Thyroid gland (tissue), 4 donors: ENCODE measurements at places on chromosomes 7 and 10. TPM values are rescaled to one million over a fixed set of nuclear protein-coding genes. Genes with fewer than 3 reads are reported as not detected.

PHYHIPL gene
- 0.13 TPM for total RNA-seq

CTAGE8 gene
- 1.3 TPM for total RNA-seq

FAM25A gene
- total RNA-seq, result not detected

DNA sequence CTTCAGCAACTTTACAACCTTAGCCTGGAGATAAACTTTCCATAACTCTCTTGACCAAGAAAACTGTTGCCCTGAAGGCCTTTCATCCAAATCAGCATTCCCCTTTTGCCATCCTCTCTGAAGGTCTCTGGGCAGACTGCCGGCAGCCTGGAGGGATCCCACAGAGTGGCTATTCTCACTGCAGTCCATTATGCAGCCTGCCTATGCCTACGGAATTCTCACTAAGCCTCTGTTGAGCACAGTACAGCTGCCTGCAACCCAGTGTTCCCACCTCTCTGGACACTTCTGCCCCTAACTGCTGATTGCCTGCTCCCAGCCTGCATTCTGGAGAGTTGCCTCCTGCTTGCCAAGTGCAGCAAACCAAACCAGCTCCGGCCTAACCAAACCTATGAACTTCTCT, 548.9 kb upstream of the STEAP1 start:
- DNase-seq, result no peak
- H3K4me1 ChIP-seq, result no peaks in the 10 kb centered on the region
- no peaks in the 10 kb centered on the region for H3K27me3 ChIP-seq
- no peak overlapping the region for H3K27ac ChIP-seq

GRCh38 chr7:38068461-38068860, 109.6 kb upstream of the STARD3NL start:
- no peaks in the 10 kb centered on the region for H3K4me1 ChIP-seq
- DNase-seq, result no peak
- H3K36me3 ChIP-seq, result no peaks in the 10 kb centered on the region
- H3K4me3 ChIP-seq, result no peak overlapping the region

DNA sequence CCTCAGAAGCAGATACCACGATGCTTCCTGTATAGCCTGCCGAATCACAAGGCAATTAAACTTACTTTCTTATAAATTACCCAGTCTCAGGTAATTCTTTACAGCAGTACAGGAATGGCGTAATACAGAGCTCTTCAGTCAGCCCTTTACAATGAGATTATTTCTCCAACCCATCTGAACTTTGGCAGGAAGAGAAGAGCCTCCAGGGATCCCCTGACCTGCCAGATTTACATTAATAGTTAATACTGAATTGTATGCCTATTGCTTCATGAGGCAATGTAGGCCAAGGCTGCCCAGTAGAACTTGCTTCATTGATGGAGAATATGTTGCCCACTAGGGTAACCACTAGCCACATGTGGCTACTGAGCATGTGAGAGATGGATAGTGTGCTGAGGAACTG, 608.7 kb downstream of the SH2D4B start:
- H3K27ac ChIP-seq, result no peak overlapping the region
- DNase-seq, result no peak
- no peak overlapping the region for H3K4me3 ChIP-seq
- no peaks in the 10 kb centered on the region for H3K4me1 ChIP-seq

- no peak overlapping the region for H3K27ac ChIP-seq
- DNase-seq, result no peak
- no peaks in the 10 kb centered on the region for H3K4me1 ChIP-seq
- H3K36me3 ChIP-seq, result no peaks in the 10 kb centered on the region
Measured at GRCh38 chr10:51654918-51655317, 44.5 kb downstream of the CSTF2T start.

- no peaks in the 10 kb centered on the region for H3K27me3 ChIP-seq
- H3K27ac ChIP-seq, result no peak overlapping the region
- H3K4me3 ChIP-seq, result peak overlapping the region; percentile 64
- H3K36me3 ChIP-seq, result no peaks in the 10 kb centered on the region
Measured at GRCh38 chr10:52314822-52315552, 906 bp downstream of the DKK1 start.

DNA sequence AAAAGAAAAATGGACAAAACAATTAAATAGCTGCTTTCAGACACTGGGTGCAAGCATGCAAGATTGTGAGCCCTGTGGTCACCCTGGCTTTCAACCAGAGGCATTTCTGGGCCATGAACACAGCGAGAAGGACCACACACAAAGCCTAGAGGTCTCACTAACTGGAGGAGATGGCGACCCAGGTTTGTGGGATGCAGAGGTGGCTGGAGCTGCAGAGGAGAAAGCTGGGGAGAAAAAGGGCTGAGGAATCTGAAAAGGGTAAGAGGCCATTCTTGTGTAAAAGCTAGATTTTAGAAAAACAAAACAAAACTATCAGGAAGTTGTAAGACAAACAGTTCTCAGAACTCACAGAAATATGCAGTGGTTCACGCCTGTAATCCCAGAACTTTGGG, 30.1 kb upstream of the PTPRN2 start:
- no peaks in the 10 kb centered on the region for H3K36me3 ChIP-seq
- no peak overlapping the region for H3K4me3 ChIP-seq
- no peak for DNase-seq

DNA sequence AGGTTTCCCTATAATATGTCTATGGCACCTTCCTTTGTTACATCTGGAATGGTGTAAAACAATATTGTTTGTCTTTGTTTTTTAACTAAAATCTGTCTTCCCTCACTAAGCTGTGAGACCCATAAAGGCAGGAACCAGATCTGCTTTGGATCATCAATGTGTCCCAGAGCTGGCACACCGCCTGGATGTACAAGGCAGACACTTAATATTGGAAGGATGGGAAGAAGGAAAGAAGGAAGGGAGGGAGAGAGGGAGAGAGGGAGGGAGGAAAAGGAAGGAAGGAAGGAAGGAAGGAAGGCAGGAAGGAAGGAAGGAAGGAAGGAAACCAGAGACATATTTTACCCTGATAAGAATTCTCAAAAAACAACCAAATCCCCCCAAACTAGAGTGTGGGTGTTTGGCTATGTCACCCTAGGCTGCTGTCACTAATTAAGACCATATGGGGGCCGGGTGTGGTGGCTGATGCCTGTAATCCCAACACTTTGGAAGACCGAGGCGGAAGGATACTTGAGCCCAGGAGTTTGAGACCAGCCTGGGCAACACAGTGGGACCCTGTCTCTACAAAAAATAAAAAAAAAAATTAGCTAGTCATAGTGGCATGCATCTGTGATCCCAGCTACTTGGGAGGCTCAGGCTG, 59.6 kb downstream of the SH3PXD2A start:
- H3K4me1 ChIP-seq, result peaks cover 8% of the 10 kb centered on the region
- H3K4me3 ChIP-seq, result no peak overlapping the region
- no peaks in the 10 kb centered on the region for H3K36me3 ChIP-seq
- H3K27ac ChIP-seq, result no peak overlapping the region
- H3K27me3 ChIP-seq, result no peaks in the 10 kb centered on the region

DNA sequence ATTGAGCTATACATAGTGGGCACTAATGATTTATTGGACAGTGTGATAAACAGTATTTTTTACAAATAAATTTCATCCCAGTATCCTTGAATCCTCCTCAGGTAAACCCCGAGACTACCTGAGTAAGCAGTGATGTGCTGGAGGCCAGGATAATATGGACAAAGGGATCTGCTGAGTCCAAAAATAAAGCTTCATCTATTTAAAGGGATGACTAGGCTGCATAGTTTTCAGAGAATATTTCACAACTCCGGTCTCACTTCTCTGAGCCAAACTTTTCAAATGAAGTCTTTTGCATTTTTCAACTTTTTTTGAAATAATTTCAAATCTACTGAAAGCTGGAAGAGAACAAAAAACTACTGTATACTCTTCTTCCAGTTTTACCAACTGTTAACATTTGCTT, 2.5 kb downstream of the ACTR3B start:
- H3K4me3 ChIP-seq, result no peak overlapping the region
- DNase-seq, result no peak
- peaks cover 13% of the 10 kb centered on the region for H3K4me1 ChIP-seq
- no peak overlapping the region for H3K27ac ChIP-seq
- H3K36me3 ChIP-seq, result no peaks in the 10 kb centered on the region

DNA sequence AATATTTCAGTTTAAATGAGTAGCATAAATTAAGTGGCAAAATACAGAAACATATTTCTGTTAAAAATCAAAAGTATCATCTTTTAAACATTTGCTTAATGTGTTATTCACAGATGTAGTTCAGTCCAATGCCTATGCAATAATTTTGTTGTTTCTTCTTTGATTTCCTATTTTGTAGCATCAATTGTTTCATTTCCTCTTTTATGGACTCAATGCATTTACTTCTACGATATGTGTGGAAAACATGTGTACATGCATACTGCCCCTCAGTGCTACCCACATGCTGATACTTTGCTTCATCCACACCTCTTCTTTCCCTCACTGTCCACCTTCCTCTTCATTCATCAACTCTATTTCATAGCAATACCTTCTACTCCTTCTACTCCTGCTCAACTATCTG, 108.1 kb downstream of the PTN start:
- no peak overlapping the region for H3K27ac ChIP-seq
- no peak overlapping the region for H3K4me3 ChIP-seq
- H3K4me1 ChIP-seq, result no peaks in the 10 kb centered on the region
- H3K36me3 ChIP-seq, result no peaks in the 10 kb centered on the region
- DNase-seq, result no peak

DNA sequence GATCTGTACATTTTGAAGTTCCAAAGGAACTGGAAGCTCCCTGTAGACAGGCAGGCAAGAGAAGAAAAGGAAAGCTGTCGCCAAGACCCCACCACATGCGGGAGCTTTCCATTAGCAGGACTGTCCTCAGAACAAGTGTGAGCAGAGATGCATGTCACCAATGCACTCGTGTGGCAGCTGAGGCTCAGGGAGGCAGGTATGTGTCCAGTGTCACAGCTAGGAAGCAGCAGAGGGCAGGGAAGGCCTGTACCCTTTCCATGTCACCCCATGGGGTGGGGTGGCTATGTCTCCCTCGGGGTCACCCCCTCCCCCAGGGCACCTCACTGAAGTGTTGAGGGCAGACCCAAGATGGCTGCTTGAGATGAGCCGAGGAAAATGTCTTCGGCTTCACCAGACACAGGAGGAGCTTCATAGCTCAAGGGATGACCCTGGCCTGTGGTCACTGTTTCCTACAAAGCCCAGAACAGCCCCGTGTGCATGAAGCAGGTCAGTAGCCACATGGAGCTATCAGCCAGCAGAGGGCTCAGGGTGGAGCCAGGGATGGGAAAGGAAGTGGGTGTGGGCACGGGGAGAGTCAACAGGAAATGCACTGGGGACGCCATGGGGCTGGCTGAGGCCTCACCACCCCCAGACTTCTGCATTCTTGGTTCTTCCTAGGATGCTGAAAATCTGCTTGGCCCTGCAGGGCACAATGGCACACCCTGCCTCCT, 96.6 kb downstream of the FAM53B start:
- peaks cover 77% of the 10 kb centered on the region for H3K4me1 ChIP-seq
- H3K27ac ChIP-seq, result peak overlapping the region; percentile 86
- no peak overlapping the region for H3K4me3 ChIP-seq
- H3K27me3 ChIP-seq, result no peaks in the 10 kb centered on the region
- peak; percentile 35 for DNase-seq

GRCh38 chr7:102125127-102125596, 161.5 kb upstream of the SH2B2 start:
- no peak overlapping the region for H3K4me3 ChIP-seq
- peak overlapping the region; percentile 43 for H3K27ac ChIP-seq
- peak; percentile 94 for DNase-seq
- peaks cover 35% of the 10 kb centered on the region for H3K4me1 ChIP-seq
